ENCODE measurements at places on chromosomes 11 and 22.

- peak; percentile 61 for DNase-seq
Observed at GRCh38 chr22:37244922-37245722, 1.1 kb upstream of the RAC2 start.

DNA sequence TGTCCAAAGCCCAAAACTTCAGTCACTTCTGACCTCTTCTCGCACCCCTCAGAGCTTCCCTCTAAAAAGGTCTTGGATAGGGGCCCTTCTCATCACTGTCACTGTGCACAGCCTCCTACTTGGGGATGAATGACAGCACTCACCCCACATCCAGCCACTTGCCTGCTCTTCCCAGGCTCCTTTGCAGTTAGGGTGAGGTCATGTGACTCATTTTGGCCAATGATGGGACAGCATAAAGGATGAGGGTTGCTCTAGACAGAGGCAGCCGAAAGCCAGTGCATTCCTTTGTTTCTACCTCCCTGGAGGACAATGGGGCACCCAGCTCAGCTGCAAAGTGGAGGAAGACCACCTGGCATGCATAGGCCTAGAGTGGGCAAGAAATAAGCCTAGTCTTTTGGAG is 1413.3 kb downstream of the TBC1D22A start:
- DNase-seq, result no peak

- DNase-seq, result no peak
Observed at GRCh38 chr11:94909371-94909820, 64.0 kb downstream of the CWC15 start.

DNA sequence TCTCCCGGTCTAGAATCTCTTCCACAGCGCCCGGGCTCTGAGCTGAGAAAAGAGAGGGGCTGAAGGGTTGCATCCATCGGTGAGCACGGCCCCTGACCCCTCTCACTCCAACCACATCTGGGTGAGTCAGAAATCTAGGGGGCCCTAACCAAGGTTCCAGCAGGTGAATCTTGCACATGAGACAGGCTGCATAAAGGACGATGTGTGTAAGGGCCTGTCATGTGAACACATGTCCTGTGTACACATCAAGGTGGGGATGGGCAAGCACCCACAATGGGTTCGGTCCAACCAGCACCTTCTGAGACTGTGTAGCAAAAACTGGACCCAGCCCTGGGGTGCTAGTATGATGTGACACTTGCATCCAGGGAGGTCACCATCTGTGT is 1.2 kb downstream of the BET1L start:
- DNase-seq, result no peak

All from hematopoietic multipotent progenitor cell treated with erythropoietin and hydrocortisone succinate and interleukin-3 and kit ligand, for 4 days (in vitro differentiated cells).